Lung (tissue), 17 donors: ENCODE measurements at places on chromosomes 13 and 19. TPM values are rescaled to one million over a fixed set of nuclear protein-coding genes. Genes with fewer than 3 reads are reported as not detected.

- no peak overlapping the region for H3K4me3 ChIP-seq
- peaks cover 21% of the 10 kb centered on the region for H3K4me1 ChIP-seq
- DNase-seq: no peak
- H3K27ac ChIP-seq: no peak overlapping the region
- no peaks in the 10 kb centered on the region for H3K27me3 ChIP-seq
- no peaks in the 10 kb centered on the region for H3K36me3 ChIP-seq
Observed at GRCh38 chr13:112955271-112955937, 13.6 kb upstream of the MCF2L start.

DNA sequence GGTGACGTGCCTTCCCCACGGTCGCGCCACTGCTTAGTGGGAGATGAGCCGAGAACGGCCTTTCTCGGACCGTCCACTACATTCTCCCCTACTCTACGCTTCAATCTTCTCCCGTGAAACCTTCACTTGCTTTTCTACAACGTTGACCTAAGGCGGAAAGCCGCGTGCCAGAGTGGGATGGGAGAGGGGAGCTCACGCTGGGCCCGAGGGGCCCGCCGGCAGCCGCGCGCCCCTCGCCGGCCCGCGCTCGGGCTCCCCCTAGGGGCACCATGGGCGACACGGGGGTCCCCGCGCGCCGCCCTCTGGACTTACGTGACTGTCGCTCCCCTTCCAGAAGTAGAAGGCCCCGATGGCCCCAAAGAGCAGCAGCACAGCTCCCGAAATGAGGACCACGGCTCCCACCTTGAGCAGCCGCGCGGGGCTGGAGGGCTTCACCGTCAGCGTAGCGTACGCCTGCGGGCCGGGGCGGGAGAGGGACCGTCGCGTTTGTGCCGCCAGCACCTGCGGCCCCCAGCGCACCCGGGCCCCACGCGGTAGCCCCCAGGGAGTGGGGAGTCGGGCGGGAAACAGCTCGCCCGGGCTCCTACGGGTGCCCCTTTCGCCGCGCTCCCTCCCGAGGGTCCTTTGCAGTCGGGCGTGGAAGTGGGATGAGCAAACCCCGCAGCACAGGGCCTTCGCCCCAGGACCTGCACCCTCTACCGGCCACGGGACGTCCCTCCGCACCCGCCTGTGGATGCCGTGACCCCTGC is 727 bp downstream of the CNMD start:
- no peaks in the 10 kb centered on the region for H3K4me1 ChIP-seq
- DNase-seq: peak; percentile 44
- H3K27ac ChIP-seq: no peak overlapping the region
- H3K27me3 ChIP-seq: peaks cover 44% of the 10 kb centered on the region
- H3K36me3 ChIP-seq: no peaks in the 10 kb centered on the region
- no peak overlapping the region for H3K4me3 ChIP-seq

DNA sequence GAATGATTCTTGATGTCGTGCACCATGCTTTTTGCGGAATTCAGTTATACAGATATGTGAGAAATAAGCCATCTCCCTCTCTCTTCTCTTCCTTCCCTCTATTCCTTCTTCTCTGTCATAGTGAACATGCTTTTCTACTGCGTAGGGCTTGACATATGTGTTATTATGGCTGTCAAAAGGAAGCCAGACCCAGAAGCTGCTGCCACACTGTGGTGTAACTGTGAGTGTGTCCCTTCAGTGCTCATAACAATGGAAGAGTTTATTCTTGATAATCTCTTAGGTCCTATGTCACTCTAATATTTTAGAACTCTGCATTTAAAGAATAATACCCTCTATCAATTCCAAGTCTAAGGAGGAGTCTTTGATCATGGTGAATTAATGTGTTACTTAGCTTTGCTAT is 208.9 kb upstream of the TMTC4 start:
- no peaks in the 10 kb centered on the region for H3K36me3 ChIP-seq
- DNase-seq: no peak
- H3K27me3 ChIP-seq: no peaks in the 10 kb centered on the region
- no peaks in the 10 kb centered on the region for H3K4me1 ChIP-seq
- no peak overlapping the region for H3K27ac ChIP-seq

DNA sequence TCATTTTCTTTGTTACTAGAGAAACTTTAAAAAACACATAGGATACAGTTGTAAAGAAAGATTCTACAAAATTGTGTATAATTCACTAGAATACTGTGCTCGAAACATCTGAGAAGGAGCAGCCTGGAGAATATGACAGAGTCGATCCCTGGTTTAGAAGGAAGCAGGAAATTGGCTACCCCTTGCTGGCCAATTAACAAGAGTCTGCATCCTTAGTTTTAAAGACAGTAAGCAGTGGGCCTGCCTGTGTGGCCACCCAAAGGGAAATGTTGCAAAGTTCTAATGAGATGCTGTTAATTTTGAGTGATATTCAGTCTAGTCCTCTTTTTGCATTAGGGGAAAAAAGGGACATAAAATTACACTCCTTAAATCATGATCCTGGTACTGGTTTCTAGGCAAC is 988.6 kb downstream of the PCDH17 start:
- no peaks in the 10 kb centered on the region for H3K4me1 ChIP-seq
- no peak for DNase-seq
- H3K27ac ChIP-seq: no peak overlapping the region
- H3K36me3 ChIP-seq: no peaks in the 10 kb centered on the region
- no peak overlapping the region for H3K4me3 ChIP-seq
- no peaks in the 10 kb centered on the region for H3K27me3 ChIP-seq

GRCh38 chr13:104253063-104253680 is 1187.0 kb upstream of the SLC10A2 start:
- DNase-seq: peak; percentile 13
- H3K36me3 ChIP-seq: no peaks in the 10 kb centered on the region
- H3K4me1 ChIP-seq: no peaks in the 10 kb centered on the region
- no peak overlapping the region for H3K4me3 ChIP-seq

- H3K27ac ChIP-seq: no peak overlapping the region
- no peaks in the 10 kb centered on the region for H3K36me3 ChIP-seq
- H3K27me3 ChIP-seq: no peaks in the 10 kb centered on the region
- no peaks in the 10 kb centered on the region for H3K4me1 ChIP-seq
- H3K4me3 ChIP-seq: no peak overlapping the region
Observed at GRCh38 chr19:34991542-34992333, 8.4 kb upstream of the GRAMD1A start.

DNA sequence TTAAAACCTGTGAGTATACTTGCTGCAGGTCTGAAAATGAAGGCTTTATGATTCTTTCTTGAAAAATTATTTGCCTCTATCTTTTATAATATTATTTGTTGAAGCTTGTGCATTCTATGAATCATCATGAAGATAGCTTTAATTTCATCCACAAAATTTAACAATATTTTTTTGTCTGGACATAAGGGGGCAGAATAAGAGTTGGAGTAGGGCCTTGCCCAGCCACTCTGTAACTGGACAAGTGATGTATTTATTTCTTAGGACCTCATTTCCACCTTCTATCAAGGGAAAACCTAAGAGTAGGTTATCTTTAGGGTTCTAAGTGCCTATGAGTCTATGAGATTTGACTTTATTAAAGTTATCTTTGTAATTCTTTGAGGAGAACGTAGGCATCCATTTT is 49.9 kb downstream of the N4BP2L1 start:
- H3K36me3 ChIP-seq: no peaks in the 10 kb centered on the region
- no peak overlapping the region for H3K27ac ChIP-seq
- DNase-seq: no peak
- no peaks in the 10 kb centered on the region for H3K4me1 ChIP-seq

DNA sequence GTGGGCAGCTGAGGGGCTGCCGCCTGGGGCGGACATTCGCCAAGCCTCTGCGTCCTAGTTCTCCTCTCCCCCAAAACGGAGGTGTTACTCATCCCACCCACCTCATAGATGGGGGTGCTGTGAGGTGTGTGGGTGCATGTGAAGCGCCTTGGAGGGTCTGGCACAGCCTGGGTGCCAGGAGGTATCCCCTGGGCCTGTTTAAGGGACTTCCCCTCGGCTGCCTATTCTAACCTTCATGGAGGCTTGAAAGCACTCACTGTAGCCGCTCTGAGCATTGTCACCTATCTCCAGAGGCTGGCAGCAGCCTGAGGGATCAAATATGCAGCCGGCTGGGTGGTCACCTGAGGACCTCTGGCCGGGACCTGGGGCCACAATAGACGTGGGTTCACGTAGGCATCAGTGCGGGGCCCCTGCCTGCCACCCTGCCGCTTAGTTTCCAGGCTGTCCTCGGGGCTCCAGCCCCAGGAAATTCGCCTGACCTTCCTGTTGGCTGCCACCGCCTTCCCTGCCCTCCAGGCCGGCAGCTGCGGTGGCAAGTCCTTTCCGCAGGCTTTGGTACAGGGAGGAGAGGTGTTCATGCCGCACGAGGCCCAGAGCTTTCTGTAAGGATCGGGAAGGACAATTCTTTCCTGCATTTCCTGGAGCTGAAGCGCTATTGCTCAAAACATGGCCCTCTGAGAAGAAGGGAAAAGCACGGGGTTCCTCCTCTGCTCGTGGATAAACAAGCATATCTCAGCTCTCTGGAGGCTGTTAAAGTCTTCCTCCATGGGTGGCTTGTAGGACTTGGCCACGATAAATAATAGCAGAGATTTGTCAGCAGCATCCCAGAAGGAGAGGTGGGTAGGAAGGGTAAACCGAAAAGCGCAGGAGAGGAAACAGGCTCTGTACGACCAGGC is 4.6 kb downstream of the COL4A2 start:
- H3K27me3 ChIP-seq: no peaks in the 10 kb centered on the region
- H3K4me3 ChIP-seq: peak overlapping the region; percentile 21
- peak overlapping the region; percentile 71 for H3K27ac ChIP-seq
- peaks cover 14% of the 10 kb centered on the region for H3K4me1 ChIP-seq
- no peak for DNase-seq
- peaks cover 2% of the 10 kb centered on the region for H3K36me3 ChIP-seq

ZNF814 gene
- 29.4 TPM for total RNA-seq

ELSPBP1 gene
- total RNA-seq: not detected

ANGPTL8 gene
- total RNA-seq: not detected

PRR36 gene
- total RNA-seq: 3.4 TPM
